ENCODE measurements at places on chromosomes 13 and 19.

- peak; percentile 23 for DNase-seq
Measured at GRCh38 chr13:37868691-37869505, 674 bp downstream of the TRPC4 start.

- DNase-seq, result peak; percentile 8
Measured at GRCh38 chr19:21921691-21922180, 85.8 kb upstream of the ZNF43 start.

- no peak for DNase-seq
Measured at GRCh38 chr19:58367698-58368454, 5.3 kb upstream of the ZNF497 start.

- no peak for DNase-seq
Measured at GRCh38 chr13:50720861-50721671, 122.4 kb downstream of the DLEU7 start.

DNA sequence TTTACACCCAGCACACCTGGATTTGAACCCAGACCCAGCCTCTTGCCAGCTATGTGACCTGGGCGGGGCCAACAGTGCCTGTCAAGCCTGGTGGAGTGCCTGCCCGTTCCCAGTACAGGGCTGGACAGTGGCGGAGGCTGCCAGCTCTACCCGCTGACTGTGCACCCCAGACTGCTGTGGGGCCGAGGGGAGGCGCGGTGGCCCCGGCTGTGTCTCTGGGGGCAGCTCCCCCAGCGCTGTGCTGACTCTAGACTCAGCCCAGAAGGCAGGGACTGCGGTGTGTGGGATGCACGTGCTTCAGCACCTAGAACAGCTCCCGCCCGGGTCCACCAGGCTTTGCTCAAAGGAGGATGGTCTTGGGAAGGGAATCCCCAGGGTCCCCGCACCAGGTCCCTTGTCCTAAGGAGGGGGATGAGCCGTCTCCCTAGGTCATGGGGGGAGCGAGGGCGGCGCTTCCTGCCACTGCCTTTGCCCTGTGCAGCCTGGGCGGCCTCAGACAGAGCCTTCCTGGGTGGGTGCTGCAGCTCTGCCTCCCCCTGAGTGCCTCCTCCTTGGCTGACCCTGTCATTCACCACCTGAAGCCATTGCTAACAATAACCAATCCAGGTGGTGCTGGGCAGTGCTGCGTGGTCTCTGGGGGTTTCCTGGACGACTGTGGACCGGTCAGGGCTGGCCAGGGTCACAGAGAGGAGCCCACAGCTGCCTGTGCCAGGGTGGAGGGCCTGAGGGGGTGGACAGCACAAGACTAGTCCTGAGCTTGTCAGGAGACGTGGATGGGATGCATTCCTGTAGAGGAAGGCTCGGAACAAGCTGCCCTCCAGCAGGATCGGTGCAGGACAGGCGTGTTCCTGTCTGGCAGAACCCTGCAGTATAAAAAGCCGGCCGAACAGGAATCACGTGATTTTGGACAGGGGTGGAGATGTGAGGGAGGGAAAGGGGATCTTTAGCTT, 18.6 kb downstream of the TMEM255B start:
- DNase-seq, result peak; percentile 14

DNA sequence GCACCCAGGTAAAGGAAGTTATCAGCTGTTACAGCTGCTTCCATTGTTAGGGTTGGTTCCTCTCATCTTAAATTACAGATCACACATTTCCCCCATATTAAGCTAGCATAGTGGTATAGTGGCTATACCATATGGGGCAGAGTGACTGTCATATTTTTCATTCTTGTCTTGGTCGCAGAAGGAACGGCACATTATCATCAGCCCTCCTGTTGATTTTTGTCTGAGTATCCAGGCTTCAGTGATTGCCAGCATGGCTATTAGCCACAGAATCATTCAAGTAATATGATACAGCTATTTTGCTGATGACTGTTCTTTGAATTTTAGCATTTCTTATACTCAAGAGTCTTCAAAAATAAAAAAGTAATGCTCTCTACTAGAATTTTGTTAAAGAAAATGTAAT, 240.9 kb downstream of the LIG4 start:
- no peak for DNase-seq

DNA sequence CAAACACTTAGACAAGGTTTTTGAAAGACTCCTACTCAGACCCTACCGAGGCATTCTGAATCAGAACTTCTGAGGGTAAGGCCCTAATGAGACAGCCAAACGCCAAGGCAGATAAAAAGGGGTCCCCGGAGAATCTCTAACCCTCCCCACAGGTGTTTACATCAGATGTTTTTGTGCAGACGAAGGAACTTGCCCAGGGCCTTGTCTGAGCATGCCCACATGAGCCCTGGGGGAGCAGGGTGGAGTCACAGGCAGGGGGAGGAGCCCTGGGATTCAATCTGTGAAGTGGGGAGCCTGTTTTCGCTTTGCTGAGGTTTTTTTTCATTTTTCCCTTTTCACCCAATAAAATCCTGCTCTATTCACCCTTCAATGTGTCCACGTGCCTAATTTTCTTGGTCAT, 61.6 kb upstream of the MED4 start:
- no peak for DNase-seq

All from OCI-M1 (cell line).